Fibroblast of the aortic adventitia (primary cell): ENCODE measurements at places on chromosomes 1 and 21.

DNA sequence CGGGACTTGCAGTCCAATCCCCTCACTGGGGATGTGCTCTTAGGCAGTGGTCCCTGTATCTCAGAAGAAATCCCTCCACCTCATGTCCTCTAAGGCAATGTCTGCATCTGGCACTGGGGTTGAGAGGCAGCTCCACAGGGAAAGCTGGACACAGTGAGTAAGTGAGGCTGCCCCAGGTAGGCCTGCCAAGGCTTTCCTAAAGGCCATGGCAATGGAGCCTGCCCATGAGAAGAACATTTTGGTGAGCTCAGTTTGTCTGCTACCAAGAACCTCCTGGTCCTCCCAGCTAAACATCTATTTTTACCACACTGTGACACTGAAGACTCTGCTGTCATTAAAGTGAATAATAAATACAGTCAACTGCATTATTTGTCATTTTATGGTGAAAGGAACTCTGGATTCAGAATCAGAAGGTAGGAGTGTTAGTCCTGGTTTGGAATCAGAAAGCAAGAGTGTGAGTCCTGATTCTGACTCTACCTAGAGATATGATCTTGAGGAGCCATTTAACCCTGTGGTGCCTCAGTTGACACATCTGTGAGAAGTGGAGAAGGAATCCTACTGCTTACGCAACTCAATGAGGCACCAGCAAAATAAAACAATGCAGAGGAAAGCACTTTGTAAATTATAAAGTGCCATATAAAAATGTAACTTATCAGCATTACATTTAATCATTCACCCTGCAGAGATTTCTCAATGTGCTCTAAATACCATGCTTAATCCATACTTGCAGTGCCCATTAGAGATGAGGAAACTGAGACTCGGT is 41.0 kb downstream of the TBX15 start:
- DNase-seq, result peak; percentile 63

DNA sequence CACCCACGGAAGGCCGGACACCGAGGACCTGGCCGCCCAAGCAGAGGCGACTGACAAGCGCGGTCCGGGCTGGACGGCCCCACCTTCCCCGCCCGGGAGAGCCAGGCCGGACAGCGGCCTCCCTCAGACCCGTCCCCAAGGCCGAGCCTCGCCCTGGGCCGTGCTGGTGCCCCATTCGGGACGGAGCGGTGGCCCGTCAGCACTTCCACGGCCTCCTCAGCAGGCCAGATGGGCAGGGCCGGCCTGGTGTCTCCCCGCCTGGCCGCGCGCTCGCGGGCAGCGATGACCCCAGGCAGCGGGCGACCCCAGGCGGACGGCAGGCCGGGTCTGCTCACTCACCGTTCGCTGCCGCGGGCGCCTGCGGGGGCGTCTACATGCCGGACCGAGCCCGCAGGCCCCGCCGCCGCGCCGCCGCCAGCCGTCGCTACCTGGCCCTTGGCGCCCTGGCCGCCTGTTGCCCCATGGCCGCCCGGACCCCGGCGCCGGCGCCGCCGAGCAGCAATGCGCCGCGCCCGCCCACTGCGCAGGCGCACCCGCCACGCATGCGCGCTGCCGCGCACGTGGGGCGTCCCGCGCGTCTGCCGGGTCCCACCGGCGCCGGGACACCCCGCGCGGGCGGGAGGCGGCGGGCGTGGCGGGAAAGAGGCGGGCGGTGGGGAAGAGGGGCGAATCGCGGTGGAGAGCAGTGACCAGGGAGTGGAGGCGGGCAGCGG is at the start of gene NADK:
Gene NADK, minus strand, starts transcription at position 521 of the 713 bp plus-strand sequence. CDS start 13,064 bp downstream, outside the sequence.
- peak; percentile 35 for DNase-seq

- DNase-seq, result peak; percentile 23
These were observed 631.6 kb upstream of the CAMK1G start for GRCh38 chr1:208951908-208952307.

- DNase-seq, result peak; percentile 55
These were observed 45.8 kb upstream of the DMRTB1 start for GRCh38 chr1:53413175-53414001.

DNA sequence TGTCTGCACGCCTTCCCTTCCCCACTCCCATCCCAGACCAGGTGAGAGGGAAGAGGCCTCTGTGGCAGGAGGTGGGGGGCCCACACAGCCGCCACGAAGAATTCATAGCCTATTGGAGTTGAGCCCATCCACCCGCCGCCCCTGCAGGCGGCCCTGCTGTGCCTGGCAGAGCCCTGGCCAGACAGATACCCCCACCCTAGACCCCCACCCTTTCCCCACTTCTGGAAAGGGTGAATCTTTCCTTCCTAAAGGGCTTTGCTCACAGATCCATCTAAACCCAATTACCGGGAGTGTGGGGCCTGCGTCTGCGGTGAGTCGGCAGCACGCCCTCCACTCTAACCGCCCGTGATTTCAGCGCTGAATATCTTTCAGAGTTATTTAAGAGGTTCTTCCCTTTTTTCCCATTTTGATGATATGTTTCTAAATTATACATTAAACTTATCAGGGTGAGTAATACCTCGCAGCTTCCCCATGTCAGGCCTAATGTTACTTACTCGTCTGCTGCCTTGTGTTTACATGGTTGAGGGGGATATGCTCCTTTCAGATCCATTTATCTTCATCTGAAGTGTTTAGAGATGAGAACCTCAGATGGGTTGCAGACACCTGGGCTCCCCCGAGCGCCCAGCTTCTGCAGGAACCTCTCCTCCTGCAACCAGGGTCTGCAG is 183.9 kb upstream of the VAMP3 start:
- DNase-seq, result no peak

GRCh38 chr1:26300578-26301275 is 5.7 kb downstream of the UBXN11 start:
- no peak for DNase-seq

GRCh38 chr1:201591348-201591747 is 52.4 kb downstream of the NAV1 start:
- DNase-seq, result no peak
